ENCODE measurements at places on chromosomes 12 and 14. TPM values are rescaled to one million over a fixed set of nuclear protein-coding genes. Genes with fewer than 3 reads are reported as not detected.

GRCh38 chr12:91023326-91024004 is 18.7 kb upstream of the EPYC start:
- DNase-seq = no peak

DNA sequence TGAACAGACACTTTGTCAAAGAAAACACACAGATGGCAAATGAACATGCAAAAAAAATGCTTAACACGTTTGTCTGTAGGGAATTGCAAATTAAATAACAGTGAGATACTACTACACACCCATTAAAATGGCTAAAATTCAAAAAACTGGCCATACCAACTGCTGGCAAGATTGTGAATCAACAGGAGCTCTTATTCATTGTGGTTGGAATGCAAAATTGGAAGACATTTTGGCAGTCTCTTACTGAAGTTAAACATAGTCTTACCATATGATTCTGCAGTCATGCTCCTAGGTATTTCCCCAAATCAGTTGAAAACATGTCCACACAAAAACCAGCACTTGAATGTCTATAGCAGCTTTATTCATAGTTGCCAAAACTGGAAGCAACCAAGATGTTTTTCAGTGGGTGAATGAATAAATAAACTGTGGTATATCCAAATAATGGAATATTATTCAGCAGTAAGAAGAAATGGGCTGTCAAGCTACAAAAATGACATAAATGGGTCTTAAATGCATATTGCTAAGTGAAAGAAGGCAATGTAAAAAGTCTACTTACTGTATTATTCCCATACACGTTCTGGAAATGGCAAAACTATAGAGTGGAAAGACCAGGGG is 91.4 kb downstream of the PLEKHA5 start:
- no peak for DNase-seq

The TAS2R20 gene
- 4.6 TPM for total RNA-seq

DNA sequence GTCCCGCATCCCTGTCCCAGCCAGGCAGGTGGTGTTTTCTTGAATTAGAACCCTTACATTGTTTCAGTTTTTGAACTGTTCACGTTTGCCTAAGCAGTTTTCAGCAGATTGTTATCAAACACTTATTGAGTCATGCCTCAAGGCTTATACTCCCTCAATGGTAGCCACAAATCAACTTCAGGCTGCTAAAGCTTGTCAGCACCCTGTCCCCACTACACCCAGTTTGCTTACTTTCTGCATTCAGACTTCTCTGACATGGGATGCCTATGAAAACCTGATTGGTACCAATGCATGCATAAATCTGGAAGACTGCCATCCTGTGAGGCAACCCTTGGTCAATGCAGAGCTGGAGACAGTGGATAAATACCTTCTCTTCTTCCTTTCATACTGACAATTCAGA is 225.4 kb downstream of the BTG1 start:
- DNase-seq = no peak

The MNAT1 gene
- 38.6 TPM for total RNA-seq

DNA sequence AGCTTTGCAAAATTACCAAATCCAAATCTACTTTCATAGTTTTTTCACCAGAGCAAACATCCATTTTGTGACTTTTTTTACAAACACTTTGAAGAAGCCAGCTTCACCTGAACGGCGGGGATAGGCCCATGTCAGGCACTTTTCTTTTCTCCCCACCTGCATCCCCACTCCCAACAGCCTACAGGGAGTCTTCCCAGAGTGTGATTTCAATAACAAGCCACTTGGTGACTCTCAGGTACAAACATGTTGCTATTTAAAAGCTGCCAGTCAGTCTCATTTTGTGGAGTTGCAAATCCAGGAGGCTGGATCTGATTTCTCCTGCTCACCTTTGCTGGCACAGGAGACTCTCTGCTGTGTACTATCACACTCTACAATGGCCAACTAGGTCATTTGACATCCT is 285.5 kb downstream of the KCNH5 start:
- no peak for DNase-seq

- DNase-seq = no peak
Observed at GRCh38 chr12:25808604-25809003, 149.9 kb upstream of the RASSF8 start.

GRCh38 chr12:3299929-3300832 is 190.8 kb upstream of the PRMT8 start:
- DNase-seq = peak; percentile 98

The ACOT6 gene
- not detected for total RNA-seq

GRCh38 chr14:31194661-31195060 is 12.9 kb downstream of the HECTD1 start:
- no peak for DNase-seq

DNA sequence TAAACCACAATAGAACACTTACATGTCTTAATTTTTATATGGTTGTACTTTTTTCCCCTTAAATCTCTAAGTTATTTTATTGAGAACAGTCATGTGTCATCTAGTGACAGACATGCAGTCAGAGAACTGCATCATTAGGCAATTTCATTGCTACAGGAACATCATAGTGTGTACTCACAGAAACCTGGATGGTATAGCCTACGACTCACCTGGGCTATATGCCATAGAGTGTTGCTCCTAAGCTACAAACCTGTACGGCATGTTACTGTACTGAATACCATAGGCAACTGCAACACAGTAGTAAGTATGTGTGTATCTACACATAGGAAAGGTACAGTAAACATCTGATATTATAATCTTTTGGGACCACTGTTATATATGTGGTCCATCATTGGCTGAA is 557.6 kb downstream of the PRKD1 start:
- no peak for DNase-seq

- DNase-seq = no peak
Observed at GRCh38 chr12:85923767-85924331, 49.8 kb downstream of the NTS start.

Data from esophagus muscularis mucosa (tissue), 4 donors.